Stimulated activated CD8-positive, alpha-beta memory T cell treated with anti-CD3 and anti-CD28 coated beads, Interleukin-15, amount 100 ng/mL, for 24 hours (primary cell): ENCODE measurements at places on chromosomes 2 and 18.

DNA sequence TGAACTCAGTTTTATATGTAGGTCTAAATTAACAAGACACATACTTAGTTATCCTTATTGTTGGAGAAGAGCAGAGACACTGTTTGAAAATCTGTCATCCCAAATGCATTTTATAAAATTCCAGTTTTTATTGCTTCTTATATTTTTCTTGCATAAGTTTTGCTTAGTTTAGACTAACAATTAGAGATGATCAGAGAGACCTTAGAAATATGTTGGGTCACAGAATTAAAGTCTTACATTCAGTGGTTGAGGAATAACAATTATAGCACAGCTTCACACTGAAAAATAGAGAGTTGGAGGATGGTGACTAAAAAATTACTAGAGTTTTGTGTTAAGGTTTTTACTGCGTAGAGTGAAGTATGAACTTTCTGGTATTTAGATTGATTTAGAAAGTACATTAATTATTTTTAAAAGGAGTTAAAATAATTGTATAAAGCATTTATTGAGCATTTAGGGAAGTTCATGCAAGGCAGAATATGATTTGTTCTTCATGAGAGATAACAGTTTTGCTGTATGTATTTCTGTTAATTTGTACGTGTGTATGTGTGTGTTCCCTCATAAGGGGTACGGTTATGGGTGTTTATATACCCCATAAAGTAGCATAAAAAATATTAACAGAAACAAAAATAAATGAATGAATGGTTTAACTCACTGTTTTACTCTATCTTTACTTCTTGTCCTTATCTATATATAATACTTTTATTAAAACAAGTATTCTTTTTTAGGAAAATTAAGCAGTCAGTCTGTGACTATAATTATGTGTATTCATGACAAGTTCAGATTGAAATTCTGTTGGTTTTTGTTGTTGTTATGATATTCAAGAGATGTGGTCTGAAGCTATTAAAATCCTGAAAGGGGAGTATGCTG lies 31.2 kb downstream of the DDX1 start:
- DNase-seq, result no peak

- no peak for DNase-seq
Measured at GRCh38 chr2:118817469-118817868, 30.0 kb downstream of the EN1 start.

DNA sequence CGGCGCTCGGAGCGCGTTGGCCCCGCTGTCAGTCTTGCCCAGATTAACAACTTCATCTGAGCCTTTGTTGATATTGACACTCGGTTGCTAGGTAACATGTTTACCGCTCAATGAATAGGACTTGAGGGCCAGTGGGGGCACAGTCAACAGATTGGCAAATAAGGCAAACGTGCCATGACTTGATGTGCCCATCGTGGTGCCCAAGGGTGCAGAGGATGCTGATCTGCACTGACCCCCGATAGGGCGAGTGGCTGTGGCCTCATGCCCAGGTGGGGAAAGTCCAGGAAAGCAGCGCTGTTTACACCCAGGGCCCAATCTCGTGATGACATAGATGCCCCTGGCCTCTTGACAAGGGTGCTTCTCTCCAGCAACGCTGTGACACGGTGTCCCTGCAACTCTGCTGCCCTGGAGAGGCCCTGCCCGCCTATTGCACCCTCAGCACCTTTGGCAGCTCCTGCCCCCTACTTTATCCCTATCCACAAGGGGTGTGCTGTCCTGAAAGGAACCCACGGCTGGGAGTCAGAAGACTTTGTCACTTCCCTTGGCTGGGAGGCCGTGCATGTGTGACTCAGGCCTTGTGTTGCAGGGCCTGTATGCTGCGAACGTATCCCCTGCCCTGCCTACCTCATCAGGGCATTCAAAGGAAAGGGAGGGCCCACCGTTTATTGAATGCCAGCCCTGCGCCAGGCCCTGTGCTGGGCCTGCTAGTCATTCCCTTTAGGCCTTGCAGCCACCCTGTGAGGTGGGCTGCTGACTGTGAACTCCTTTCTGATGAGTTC lies 158.0 kb downstream of the INHBB start:
- DNase-seq, result no peak

GRCh38 chr2:61619561-61619960 lies 81.4 kb upstream of the XPO1 start:
- no peak for DNase-seq

DNA sequence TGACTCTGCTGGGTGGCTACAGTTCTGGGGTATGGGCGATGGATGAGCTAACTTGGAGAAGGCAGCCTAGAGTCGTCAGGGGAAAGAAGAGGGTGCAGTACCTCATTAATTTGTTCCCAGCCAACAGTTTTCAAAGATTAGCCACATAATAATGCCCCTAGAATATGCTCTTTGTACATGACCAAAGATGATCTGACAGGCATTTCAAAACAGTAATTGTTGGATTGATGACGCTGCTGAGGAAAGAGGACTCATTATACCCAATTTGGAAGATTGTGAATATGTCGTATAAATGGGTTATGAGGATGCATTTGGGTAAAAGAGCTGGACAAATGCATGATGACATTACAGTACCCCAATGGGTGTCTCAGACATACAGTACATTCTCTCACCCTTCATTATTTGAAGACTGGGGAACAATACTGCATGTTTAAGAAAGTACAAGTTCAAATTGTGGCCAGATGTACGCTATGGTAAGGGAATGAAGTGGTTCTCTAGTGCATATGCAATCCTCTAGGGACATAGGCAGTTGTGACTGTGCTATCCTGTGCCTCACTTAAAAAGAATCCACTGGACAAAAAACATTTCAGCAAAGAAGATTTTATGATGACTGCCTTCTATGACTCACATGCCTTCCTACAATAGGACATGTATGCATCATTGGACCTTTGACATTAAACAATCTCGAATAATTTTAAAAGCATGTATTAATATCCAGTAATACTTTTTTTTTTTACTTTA lies 233.2 kb downstream of the CNTNAP5 start:
- no peak for DNase-seq

DNA sequence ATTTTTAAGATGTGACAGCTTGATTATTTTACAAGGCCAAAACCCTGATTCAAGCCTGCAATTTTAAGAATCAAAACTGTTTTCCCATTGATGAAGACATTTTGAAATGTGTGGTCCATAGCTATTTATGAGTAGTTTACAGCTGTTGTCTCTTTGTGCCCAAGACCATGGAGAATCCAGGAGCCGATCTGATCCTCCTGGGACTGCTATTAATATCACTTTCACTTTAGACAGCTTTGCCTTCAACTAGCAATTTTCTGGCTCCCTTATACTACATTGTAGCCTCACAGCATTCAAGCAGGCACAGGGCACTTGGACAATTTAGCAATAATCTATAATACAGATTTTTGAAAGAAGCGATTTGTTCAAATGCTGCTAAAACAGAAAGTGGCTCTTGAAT lies 172.9 kb downstream of the SLC8A1 start:
- no peak for DNase-seq

DNA sequence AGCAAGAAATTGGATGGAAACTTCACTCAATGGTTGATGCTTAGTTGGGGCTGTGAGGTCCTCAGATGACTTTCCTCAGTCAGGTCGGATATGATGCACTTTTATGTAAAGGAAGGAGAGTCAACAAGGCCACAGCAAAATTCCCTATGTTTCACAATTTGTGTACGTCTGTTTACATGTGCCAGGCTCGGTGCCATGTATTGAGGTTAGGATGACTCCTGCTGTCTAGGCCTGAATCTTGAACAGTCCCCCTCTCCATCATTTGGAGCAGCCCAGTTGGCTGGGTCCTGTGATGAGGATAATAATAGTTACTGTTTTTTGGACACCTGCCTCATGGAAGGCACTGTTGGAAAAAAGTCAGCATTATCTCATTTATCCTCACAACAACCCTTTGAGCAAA lies 43.1 kb downstream of the VSNL1 start:
- no peak for DNase-seq

GRCh38 chr18:12911025-12911928 lies 27.2 kb upstream of the PTPN2 start:
- DNase-seq, result peak; percentile 37

GRCh38 chr2:194714541-194714940 lies 942.5 kb upstream of the SLC39A10 start:
- no peak for DNase-seq

GRCh38 chr2:95276244-95276887 lies 2.1 kb downstream of the PROM2 start:
- DNase-seq, result no peak

DNA sequence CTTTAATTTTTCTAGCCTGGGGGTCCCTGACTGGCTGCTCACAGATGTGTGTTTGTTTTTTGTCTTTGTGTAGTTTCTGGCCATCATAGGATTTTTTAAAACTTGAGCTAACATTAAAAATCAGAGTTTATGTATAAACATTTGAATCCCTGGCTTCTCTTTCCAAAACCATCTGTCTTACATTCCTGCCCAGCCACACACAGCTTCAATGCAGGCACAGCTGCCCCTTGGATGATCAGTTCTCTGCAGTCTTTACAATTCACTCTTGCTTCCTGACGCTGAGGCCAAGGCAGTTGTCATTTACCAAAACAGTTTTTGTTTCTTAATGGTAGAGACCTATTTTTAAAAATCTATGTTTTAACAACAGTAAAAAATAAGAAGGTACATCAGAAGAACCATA lies 169.2 kb upstream of the LRRTM1 start:
- no peak for DNase-seq

GRCh38 chr2:29223851-29224692 lies 108.9 kb downstream of the CLIP4 start:
- no peak for DNase-seq

DNA sequence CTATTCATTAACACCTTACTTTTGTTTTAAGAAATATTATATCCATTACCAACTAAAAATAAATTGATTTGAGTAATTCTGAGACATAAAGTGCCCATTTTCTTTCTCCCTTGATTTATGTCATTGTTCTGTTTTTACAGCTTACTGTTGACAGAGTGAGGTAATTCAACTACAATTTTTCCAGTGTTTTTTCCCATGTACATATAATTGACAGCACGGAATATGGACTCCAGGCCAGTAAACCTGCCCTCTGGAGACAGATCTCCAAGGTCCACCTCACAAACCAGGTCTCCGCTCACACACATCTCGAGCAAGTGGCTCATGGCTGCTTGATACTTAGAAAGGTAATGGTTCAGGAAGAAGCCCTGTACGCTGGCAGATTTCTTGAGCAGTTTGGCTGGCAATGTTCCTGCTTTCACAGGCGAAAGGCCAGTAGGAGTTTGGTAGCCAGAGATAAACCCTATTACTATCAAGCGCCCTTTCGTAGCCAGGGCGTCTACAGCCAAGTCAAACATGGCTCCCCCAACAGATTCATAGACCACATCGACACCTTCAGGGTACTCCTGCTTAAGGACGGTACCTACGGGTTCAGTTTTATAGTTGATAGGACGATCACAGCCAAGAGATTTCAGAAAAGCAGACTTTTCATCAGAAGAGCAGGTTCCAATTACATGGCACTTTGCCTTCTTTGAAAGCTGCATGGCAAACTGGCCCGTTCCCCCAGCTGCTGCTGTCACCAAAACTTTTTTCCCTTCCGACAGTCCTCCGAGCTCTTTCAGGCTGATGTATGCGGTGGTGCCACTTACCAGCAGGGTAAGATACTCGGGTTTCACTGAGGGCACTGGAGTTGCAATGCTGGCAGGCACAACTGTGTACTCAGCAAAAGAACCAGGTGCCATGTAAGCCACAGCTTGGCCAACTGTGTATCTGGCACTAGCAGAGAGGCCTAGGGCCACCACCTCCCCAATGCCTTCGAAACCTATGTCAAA lies 7.4 kb downstream of the PTGR3 start:
- DNase-seq, result no peak

- DNase-seq, result no peak
Measured at GRCh38 chr18:9328776-9329175, 5.8 kb upstream of the TWSG1 start.

DNA sequence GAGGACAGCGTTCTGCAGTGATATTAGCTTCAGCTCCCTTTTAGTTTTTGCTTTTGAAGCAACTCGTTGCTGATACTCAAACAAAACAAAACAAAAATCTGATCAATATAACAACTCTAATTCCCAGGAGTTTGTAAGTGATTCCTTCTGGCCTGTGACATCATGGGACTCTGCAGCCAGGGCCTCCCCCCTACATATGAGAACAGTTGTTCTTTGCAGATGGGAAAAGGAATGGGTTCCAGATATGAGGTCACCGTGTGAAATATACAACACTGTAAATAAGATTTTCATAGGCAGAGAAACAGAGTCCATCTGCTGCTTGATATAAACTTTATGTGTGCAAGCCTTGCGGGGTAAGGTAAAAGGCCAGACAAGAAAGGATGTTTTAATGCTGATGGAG lies 56.7 kb downstream of the DIS3L2 start:
- no peak for DNase-seq

DNA sequence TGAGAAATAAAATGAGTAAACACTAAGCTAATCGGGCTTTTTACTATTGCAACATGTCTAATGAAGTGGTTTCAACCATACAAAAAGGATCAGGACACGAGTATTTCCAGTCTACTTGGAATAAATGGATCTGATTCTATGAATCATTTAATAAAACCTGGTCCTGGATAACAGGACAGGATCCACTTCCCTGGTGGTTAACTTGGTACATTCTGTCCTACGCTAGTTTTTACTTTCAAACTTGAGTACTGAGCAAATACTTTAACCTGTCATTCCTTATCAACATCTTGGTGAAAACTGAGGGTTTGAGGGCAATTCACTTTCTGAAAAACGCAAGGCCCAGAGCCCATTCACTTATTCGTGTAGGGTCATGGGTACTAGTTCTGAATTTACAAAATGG lies 33.5 kb downstream of the CHST10 start:
- no peak for DNase-seq

DNA sequence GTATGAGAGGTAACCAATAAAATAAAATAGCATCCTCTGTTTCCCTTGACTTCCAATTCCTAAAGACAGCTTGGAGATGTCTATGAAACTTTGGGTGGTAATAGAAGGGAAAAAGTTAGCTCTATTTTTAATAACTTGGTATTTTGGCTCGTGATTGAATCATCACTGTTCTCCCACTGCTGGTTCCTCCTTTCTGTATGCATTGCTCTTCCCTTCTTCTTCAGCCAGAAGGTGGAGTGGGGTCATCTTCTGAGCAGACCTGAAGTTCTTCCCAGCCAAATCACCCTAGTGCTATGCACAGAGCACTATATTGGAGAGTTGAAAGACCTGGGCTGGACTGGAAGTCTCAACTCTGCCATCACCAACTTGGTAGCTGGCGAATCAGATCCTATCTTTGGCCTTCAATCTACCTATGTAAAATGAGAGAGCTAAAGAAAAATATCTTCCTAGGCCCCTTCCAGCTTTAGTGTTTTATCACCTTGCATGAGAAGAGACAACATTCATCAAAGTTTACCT lies 54.1 kb downstream of the CPO start:
- no peak for DNase-seq

GRCh38 chr2:241408849-241409248 lies 52.8 kb downstream of the FARP2 start:
- DNase-seq, result no peak

GRCh38 chr2:67216103-67216502 lies 181.0 kb upstream of the ETAA1 start:
- no peak for DNase-seq

DNA sequence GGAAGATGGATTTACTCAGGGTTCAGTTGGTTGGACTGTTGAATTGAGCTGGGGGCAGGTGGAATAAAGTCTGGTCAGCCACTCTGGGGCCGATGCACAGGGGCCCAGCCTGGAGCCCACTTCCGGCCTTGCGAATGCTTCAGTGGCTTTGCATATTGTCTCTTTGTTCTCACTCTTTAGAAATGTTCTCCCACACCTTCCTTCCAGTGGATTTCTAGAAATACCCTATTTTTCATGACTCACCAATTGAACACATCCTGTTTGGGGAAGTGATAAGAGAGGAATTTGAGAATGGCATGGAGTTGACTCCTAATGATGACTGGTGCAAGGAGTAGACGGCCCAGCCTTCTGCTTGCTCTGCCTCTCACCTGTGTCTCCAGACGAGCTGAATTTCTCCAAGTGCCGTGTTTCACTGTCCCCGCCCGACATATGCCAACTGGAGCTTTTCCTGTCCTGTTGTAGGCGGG lies 28.1 kb downstream of the ASAP2 start:
- DNase-seq, result no peak
